ENCODE measurements at places on chromosomes 1 and 21. TPM values are rescaled to one million over a fixed set of nuclear protein-coding genes. Genes with fewer than 3 reads are reported as not detected.

Gene OR2L13
- not detected for total RNA-seq

Gene KCNA3
- not detected for total RNA-seq

Gene EXTL1
- not detected for total RNA-seq

Gene HPCA
- total RNA-seq = not detected
